ENCODE measurements at places on chromosomes 16 and 17.

- no peak for DNase-seq
Observed at GRCh38 chr17:66655861-66656260, 179.1 kb upstream of the CACNG5 start.

GRCh38 chr17:38967290-38967738, at the start of gene FBXO47:
Gene FBXO47 (minus strand): TSS chr17:38967403. CDS start chr17:38963025, 4,378 bp downstream.
- DNase-seq, result peak; percentile 88

- DNase-seq, result no peak
Observed at GRCh38 chr17:38415250-38416194, 12.7 kb upstream of the ARHGAP23 start.

- DNase-seq, result no peak
Observed at GRCh38 chr17:36705874-36706731, 104.7 kb downstream of the MRM1 start.

DNA sequence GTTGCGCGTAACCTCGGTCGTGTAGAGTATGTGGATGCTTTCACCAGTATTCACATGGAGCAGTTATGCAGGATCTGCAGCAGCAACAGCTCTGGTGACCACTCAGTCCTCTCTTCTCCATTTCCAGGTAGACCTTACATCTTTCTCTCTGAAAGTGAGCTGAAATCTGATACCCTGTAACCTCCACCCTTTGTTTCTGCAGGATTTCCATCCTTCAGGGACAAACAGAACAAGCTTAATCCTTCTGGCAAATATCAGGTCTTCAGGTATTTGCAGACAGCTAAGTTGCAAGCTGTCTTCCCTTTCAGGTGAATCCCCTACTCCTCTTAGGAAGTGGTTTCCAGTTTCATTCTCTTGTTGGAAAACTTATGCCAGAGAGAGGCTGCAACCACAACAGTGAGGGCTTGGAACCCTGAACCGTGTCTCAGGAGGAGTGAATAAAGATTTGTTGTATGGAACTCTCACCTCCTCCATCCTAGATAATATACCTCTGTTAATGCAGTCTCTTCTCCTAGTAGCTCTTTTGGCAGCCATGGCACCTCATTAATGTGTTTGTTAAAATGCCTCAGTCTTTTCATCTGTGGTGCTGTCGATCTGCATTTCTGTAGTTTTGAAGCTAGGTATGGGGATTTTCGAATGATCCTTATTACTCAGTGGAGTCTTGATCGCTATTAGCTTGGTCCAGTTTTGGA, 172.5 kb downstream of the PRKCA start:
- no peak for DNase-seq

DNA sequence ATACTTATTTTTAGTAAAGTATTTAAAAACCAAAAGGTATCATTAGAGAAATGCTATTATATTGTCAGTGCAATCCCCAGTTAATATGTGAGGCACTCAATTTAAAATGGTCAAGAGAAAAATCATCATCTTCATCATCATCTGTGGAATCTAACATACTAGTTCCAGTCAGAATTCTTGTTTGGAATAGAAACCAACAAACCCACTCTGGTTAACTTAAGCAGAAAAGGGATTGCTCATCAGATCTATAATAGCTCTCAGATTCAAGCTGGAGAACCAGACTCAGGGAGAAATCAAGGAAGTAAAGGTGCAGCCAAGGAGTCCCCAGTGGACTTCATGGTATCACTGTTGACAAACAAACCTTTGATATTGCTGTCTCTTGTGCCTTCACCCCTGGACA, 43.7 kb upstream of the KCNJ16 start:
- DNase-seq, result no peak

DNA sequence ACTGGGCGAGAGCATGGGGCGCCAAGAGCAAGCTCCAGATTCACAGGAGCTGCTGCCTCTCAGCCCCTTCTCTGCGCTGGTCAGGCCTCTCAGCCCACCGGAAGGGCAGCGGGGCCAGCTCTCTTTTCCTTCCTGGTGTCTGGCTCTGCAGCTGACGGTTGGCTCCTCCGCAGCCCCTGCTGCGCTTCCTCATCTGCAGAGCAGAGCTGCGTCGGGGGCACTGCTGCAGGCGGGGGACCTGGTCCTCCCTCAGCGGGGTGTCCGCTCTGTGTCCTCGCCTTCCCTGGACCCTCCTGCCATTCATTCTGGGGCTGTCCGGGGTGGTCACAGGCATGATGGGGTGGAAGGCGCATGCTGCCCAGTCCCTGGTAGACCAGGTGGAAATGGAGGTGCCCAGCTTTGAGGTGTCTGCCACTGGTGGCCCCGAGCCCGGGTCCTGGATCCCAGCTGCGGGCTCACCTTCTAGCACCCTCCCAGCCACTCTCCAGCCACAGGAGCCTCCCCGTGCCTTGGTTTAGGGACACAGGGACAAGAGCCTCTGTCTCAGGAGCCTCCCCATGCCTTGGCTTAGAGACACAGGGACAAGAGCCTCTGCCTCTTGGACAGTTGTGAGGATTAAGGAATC, 84.8 kb downstream of the IRF8 start:
- DNase-seq, result no peak

GRCh38 chr17:17742133-17742621, 60.9 kb downstream of the RAI1 start:
- no peak for DNase-seq

- DNase-seq, result peak; percentile 83
Observed at GRCh38 chr17:2090804-2091534, 36.1 kb downstream of the HIC1 start.

DNA sequence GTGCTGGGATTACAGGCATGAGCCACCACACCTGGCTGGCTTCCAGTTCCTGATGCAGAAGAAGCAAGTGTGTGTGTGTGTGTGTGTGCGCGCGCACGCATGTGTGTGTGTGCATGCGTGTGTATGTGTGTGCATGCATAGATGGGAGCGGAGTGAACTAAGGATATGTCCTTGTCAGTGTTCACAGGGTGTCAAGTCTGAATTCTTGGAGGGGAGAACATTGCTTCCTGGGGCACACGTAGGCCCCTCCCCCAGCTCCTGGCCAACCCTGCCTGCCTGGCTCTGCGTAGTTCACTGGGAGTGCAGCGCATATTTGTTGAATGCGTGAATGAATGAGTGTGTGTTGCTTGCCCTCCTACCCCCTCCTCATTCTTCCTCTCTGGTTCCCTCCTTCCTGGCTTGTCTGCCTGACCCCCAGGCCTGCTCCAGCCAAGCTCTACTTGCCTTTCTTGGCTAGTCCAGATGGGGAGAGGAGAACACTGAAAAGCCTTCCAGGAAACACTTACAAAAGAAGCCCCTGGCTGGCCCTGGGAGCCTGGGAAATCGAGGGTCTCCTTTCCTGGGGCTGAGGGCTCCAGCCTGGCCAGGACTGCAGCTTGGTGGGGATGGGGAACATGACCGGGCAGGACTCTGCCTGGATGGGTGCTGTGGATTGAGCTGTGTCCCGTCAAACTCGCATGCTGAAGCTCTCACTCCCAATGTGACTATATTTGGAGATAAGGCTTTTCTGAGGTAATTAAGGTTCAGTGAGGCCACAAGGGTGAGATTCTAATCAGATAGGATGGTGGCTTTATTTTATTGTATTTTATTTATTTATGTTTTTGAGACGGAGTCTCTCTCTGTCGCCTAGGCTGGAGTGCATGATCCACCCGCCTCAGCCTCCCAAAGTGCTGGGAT, 27.9 kb downstream of the IGFBP4 start:
- no peak for DNase-seq

- no peak for DNase-seq
Observed at GRCh38 chr17:35404360-35404759, 27.9 kb downstream of the SLFN12 start.
